ENCODE measurements at places on chromosomes 16 and 17. TPM values are rescaled to one million over a fixed set of nuclear protein-coding genes. Genes with fewer than 3 reads are reported as not detected.
A peak's percentile ranks its signal among the peaks of the same experiment; 100 is the strongest.

GRCh38 chr16:30895627-30896260, 670 bp upstream of the CTF1 start:
- peak overlapping the region; percentile 62 for H3K4me3 ChIP-seq
- H3K27me3 ChIP-seq: no peaks in the 10 kb centered on the region
- H3K36me3 ChIP-seq: peaks cover 18% of the 10 kb centered on the region
- peaks cover 20% of the 10 kb centered on the region for H3K4me1 ChIP-seq
- peak overlapping the region; percentile 98 for H3K27ac ChIP-seq

DNA sequence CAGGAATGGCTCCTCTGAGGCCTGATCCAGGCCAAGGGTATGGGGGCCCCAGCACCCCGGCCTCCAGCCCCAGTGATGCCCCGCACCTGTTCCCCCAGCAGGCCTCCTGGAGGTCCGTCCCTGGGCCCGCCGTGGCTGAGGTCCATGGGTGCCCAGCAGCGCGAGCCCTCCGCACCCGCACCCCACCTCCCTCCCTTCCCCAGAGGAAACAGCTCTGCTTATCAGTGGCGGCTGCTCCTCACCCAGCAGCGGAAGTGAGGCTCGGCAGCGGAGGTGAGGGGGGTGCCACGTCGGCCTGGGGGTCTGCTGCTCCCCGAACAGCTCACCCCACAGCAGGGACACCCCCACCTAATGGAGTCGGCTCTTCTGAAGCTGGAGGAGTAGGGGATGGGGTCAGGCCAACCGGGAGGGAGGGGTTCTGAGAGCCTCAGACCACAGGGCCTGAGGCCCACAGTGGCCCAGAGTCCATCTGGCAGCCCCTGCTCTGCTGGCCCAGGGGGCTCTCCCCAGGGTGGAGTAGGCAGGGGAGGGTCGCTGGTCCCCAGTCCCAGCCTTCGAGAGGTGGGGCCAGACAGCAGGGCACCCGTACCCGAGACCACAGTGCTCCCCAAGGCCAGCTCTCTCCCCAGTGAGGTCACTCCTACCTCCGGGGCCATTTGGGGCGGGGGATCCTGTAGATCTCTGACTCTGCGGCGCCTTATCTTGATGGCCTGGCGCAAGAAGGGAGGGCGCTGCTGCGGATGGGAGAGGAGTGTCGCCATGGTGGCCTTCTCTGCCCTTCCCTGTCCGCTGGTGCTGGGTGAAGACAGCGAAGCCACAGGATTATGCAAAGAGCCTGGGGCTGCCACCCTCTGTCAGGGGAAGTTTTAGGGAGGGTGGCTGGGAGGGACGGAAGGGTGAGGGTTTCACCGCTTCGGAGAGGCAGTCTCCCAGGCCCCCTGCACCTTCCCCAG, at the start of gene UNC13D:
Gene UNC13D (minus strand): TSS at position 828 of the 953 bp plus-strand sequence. CDS start 67 bp downstream, at position 761.
- no peaks in the 10 kb centered on the region for H3K36me3 ChIP-seq
- H3K27ac ChIP-seq: peak within 1 kb of the TSS; percentile 86
- no peaks in the 10 kb centered on the region for H3K27me3 ChIP-seq
- peak within 1 kb of the TSS; percentile 64 for H3K4me3 ChIP-seq
- H3K4me1 ChIP-seq: peaks cover 32% of the 10 kb centered on the region

- peaks cover 39% of the 10 kb centered on the region for H3K27me3 ChIP-seq
- no peak for DNase-seq
- no peaks in the 10 kb centered on the region for H3K4me1 ChIP-seq
Observed at GRCh38 chr16:28062261-28062846, 1.2 kb downstream of the GSG1L start.

The PPY gene
- total RNA-seq: not detected

The NEUROD2 gene
- total RNA-seq: not detected

The NOXO1 gene
- not detected for total RNA-seq
